Activated CD4-positive, alpha-beta T cell treated with anti-CD3 and anti-CD28 coated beads for 24 hours (primary cell): ENCODE measurements at places on chromosomes 7 and 10.

DNA sequence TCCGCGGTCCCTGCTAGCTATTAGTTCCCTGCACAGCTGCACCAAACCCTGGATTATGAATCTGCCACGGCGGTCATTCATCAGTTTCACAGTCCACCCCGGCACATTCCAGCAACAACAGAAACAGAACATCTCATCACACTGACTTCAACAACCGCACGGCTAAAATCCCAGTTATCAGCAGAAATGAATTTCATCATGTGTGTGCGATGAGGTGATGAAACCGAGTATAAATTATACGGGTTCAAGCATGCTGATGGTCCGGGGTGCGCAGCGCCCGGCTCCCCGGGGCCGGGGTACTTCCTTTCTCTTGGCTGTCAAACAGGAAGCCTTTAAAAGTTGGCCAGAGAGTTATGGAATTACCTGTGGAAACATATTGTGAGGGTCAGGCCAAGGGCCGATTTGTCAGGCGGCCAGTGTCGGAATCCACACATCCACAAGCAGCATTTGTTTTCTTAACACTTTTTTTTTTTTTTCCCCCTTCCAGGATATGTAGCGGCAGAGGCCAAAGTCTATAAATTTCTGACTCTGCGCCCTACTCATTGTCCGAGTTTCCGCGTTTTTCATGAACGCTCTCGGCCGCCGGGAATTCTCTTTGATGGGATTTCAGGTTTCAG is 420.9 kb upstream of the MGMT start:
- no peak for DNase-seq

DNA sequence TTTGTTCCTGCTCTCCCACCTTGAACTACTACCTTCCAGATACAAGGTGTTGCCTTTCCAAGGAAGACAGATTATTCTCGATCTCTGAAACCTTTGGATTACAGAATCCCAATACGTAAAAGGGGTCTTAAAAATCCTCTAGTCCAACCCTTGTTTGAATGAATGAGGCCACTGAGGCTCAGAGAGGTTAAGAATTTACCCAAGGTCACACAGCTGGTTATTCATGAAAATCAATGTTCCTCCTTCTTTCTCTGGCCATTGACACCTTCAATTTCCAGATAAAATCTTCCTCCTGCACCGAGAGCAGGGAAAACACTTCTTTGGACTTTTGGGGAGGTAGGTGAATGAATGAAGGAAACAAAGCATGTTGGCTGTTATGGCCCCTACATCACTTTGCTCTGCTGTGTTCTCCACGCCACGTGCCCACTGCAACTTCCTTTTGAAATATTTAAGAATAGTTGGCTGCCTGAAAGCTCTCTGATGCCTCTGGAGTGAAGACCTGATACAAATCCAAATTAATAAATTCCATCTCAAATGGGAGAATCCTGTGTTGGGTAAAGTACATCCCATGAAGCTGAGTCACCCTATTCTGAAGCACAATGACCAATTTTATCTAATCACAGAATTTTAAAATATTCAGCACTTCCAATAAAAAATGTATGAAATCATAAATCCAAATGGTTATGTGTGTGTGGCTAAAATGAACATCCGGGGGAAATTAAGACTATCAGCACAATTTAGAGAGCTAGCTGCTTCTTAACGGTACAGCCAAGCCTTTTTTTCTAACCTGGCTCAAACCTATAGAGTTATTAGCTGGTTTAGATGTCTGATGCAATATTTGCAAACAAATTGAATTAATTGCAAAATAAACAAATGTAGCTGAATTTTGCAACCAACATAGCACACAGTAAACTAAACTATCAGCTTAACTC is 7.3 kb downstream of the SVIL start:
- no peak for DNase-seq

- DNase-seq, result no peak
These were observed 35.5 kb upstream of the TPST1 start for GRCh38 chr7:66169616-66170015.

DNA sequence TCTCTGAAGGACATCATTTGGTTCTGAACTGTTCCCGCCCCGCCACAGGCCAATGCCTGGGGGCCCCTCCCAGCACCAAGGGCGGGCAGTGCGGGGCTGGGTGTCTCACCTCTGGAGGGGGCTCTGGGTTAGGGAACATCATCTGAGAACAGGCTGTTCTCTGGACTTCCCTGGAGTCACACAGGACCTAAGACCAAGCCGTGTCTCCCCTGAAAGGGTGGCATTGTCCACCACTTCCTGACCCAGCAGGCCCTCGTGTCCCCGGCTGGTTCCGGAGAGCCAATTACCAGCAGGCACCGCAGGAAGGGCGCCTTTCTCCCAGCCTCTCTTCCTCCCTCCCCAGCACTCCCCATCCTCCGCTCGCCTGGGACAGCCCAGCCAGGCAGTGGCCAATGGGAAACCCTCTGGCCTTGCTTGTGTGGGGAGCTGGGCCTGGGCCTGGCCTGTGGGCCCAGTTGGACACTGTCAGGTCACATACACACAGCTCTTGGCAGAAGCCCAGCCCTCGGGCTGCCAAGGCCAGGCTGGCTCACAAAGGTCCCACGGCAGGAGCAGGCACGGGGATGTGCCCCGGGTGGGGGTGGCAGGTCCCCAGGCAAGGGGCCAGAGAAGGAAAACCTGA is 119.5 kb downstream of the SPDYE5 start:
- no peak for DNase-seq

DNA sequence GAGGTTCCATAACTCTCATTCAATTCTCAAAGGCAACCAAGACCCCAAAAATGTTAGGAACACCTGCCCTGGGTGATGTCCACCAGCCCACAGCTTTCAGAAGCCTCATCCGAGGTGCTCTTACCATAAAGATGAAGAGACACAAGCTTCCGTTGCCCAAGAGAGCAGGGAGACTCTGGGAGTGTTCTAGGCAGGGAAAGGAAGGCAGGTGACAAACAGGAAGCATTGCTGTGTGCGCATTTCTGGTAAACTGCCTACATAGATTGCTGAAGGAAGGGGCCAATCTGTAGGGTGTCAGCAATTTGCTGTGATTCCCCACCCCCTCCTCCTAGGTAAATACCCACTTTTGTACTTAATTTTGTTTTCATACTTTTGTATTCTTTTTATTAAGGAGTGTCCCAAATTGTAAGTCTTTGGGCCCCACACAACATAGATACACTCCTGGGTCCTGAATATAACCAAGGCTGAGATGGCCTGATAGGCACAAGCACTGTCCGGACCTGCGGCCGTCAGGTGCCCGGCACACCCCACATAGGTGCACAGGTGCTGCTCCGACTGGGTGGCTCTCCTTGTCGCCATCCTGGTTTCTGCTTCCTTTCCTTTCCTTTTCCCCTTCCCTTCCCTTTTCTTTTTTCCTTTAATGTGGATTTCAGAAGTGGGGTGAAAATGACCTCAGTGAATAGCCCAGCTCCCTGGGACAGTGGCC is 51.4 kb upstream of the SMNDC1 start:
- DNase-seq, result no peak

DNA sequence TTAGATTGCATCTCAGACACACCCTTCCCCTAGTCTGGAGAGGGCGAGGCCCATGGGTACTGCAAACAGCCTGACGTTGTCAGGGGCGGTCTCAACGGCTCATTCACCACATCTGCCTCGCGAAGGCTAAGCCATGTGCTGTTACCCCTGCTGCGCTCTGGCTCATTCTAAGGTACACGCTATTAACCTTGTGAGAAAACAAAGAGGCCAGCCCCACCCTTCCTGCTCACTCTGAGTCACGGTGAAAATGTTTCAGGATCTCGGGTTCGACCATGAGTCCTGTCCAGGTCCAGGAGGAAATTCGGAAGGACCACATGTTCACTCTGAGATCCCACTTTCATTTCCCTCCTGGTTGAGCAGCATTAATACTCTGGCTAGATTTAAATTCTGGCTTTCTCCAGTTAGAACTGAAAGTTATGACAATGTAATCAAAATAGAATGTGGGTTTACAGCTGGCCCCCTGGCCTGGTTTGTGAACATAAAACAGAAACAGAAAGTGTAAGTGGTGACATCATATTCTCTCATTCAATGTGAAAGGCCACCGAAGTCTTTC is 55.2 kb downstream of the EGFR start:
- DNase-seq, result no peak

- DNase-seq, result no peak
These were observed 7.4 kb upstream of the VIM start for GRCh38 chr10:17220652-17221100.

- DNase-seq, result no peak
These were observed 80.9 kb upstream of the ZNF800 start for GRCh38 chr7:127473409-127473808.

DNA sequence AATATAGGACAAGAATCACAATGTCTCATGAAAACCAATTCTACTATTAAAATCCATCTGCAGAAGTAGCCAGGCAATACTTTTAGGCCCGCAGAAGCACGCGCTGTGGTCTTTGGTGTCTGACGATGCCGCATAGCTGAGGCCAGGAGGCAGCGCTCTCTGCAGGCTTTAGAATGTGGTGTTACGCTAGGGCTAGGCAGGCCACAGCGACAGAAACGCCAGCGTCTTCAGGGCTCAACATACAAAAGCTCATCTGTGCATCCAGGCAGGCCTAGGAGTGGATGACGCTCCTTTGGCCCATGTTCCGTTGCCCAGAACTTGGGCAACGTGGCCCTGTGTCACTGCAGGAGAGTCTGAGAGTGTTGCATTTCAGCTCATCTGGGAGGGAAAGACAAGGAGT is 601.1 kb upstream of the FOXK1 start:
- DNase-seq, result no peak

DNA sequence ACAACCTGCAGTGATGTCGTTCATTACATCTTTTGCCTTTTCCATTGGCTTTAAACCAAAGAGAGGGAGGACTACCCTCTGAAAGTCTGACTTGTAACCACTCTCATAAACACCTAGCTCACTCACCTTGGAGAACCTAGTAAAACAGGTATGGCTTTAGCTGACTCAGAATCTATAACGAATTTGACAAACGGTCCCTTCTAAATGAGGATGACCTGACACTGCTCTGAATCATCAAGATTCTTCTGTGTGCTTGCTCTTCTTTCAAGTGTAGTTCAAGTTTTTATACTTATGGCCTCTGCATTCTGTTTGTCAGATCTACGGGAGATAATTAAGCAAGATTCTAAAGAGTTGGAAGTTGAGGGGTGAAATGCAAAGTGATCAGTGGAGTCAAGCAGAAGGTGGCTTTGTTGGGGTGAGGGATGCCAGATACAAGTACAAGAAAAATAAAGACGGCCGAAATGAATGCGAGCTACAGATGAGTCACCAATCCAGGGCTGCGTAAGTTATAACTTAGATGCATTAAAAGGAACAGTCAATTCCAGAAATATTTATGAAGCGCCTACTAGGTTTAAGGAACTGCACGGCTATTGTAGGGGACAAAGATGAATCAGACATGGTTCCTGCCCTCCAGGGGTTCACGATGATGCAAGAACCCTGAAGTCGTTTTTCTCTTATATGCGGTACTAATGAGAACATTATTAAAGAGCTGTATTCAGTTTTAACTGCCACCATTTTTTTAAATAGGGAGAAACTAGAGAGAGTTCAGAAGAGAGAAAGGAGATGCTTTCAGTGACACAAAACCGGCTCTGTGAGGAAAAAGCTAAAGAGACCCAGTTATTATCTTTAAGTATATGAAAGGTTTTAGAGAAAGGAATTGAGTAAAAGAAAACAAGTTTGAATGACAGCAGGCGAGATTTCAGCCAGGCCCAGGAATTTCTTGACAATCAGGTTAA is 6.5 kb downstream of the HIPK2 start:
- no peak for DNase-seq

DNA sequence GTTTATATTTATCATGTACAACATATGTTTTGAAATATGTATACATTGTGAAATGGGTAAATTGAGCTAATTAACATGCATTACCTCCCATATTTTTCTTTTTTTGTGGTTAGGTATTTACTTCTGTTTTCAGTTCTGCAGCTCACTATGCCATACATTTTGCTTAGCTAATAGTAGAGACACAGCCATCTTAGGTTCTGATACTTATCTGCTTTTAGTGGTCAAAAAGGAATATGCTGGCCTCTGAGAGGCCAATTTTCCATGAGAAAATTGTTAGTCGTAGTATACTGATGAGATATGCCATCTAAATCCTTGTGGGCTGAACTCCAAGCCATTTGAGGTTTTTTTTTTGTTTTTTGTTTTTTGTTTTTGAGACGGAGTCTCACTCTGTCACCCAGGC is 31.0 kb downstream of the SGPL1 start:
- no peak for DNase-seq

DNA sequence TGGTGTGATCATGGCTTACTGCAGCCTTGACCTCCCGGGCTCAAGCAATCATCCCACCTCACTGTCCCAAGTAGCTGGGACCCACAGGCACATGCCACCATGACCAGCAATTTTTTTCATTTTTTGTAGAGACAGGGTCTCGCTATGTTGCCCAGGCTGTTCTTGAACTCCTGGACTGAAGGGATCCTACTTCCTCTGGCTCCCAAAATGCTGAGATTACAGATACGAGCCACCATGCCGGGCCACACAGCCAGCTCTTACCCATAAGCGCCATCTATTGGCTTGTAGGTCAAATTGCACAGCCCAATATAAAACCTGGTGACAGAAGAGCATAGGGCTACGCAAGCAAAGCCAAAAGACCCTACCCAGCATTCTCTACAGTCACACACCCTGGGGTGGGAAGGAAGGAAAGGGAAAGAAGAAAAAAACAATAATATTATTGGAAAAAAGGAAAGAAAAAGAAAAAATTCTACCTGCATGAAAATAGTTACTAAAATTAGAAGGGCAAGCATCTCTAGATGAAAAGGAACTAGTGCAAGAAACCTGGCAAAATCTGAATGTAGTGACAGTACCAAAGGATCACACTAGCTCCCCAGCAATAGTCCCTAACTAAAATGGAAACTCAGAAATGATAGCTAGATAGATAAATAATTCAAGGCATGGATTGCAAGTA is 29.4 kb upstream of the AMPH start:
- no peak for DNase-seq

- DNase-seq, result no peak
These were observed 37.3 kb downstream of the DNAH11 start for GRCh38 chr7:21580073-21580521.

- no peak for DNase-seq
These were observed 1264.1 kb upstream of the AUTS2 start for GRCh38 chr7:68334216-68334615.

- DNase-seq, result no peak
These were observed 43.8 kb downstream of the ARL4A start for GRCh38 chr7:12731214-12731656.

DNA sequence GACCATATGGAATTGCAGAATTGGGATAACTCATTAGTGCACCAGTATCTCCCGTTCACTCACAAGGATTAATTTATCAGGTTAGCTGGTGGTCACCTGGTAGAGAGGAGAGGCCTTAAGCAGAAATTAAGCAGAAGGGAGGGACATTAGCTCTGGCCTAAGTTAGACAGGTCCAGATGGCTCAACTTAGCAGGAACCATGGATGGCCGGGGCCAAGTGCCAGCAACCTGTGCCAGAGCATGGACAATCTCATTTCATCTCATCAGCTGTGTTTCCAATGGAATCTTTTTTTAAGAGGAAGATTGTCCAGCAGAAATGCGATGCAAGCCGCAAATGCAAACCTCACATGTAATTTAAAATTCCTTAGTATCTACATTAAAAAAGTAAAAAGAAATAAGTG is 82.2 kb downstream of the JCAD start:
- DNase-seq, result no peak
